Activated CD8-positive, alpha-beta memory T cell treated with anti-CD3 and anti-CD28 coated beads for 24 hours (primary cell): ENCODE measurements at places on chromosomes 5 and 9.

DNA sequence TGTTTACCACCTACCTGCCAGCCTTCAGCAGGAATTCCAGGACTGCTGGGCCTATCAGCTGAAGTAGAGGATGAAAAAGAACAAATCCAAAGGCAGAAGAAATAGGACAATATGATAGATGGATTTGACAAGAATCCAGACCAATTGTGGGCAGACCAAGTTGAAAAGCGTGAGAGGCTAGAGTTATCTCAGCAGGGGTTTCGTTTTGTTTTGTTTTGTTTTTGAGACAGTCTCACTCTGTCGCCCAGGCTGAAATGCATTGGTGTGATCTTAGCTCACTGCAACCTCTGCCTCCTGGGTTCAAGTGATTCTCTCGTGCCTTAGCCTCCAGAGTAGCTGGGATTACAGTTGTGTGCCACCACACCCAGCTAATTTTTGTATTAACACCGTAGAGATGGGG lies 113.2 kb downstream of the PALM2AKAP2 start:
- DNase-seq: no peak

GRCh38 chr5:43192558-43193180 lies 644 bp downstream of the NIM1K start:
- DNase-seq: peak; percentile 68

- no peak for DNase-seq
These were observed 111.7 kb upstream of the NEK6 start for GRCh38 chr9:124146031-124146561.

DNA sequence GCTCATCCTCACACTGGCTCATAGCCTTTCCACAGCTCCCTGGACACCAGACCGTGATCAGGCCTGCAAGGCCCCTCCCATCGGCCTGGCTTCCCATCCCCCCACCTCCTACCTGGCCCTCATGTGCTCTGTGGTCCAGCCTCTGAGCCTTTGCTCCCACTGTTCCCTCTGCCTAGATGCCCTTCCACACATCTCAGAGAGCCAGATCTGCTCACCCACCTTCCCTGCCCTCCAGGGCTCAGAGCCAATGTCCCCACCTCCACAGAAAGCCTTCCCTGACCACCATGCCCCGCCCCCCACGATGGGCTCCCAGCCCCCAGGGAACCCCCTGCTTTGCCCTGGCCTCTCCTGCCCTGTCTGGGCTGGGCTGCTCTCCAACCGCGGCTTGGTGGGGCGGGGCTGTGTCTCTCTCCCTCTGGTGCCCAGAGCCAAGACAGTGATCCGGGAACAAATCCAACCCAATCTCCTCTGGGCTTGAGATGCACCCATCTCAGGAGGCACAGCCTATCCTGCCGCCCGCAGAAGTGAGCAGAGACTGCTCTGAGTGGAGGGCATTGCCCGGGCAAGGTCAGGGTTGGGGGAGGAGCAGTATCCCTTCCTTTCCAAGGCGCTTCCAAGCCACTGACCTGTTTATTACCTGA lies 1.6 kb downstream of the NINJ1 start:
- no peak for DNase-seq

- DNase-seq: no peak
These were observed 476.0 kb downstream of the ZSWIM6 start for GRCh38 chr5:61808091-61808490.

DNA sequence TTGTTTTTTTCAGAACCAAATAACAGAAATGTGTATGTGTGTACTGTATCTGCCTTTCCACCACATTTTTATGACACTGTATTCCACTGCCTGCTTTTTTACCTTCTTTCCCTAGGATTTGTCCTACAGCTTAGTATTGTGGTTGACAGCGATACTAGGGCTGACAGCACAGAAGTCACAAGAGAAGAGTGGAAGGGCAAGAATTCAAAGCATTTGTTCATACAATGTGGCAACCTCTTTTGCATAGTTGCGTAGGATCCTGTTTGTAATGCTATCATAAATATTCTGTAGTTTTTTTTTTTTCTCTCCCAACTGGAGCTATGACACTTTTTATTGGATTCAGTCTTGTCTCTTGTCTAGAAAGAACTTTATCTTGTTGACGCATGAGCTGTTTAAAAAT lies 5.6 kb upstream of the BNIP1 start:
- DNase-seq: no peak

- DNase-seq: peak; percentile 86
These were observed 12.9 kb downstream of the CXCL14 start for GRCh38 chr5:135565725-135566421.

DNA sequence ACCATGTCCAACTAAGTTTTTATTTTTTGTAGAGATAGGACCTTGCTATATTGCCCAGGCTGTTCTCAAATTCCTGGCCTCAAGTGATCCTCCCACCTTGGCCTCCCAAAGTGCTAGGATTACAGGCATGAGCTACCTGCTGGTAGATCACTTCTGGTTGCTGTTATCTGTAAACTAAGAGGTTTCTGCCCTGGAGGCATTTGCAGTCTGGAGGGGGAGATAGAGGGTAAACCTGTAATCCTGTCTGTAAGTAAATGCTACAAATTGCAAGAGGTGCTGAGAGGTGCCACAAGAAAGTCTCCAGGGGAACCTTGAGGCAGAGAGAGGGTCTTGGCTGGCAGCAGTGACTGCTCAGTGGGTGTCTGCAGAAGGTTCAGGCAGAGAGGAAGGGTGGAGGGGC lies 29.0 kb upstream of the GGTA1 start:
- DNase-seq: no peak

DNA sequence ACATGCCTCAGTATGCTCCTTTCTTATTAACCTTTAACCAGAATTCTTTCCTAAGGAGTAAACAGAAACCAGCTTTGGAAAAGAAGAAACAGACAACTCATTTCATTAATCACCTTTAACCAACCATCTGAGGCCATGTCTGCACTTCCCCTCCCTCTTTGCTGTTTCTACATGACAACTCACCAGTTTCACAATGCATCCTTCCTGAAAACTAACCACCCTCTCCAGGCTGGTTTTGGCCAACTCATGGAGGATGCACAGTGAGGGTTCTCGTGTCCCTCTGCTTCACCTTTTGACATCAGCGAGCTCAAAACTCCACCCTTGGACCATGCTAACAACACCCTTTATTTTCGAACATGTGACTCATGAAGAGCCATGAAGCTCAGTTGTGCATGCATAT lies 244.1 kb downstream of the ELAVL2 start:
- no peak for DNase-seq
